ENCODE measurements at places on chromosomes 11 and 22. TPM values are rescaled to one million over a fixed set of nuclear protein-coding genes. Genes with fewer than 3 reads are reported as not detected.

The CHKB gene
- total RNA-seq: 86.2 TPM

The OR2AG2 gene
- not detected for total RNA-seq

The FOLH1 gene
- total RNA-seq: not detected

The ZNF215 gene
- 1.3 TPM for total RNA-seq

The ANGPTL5 gene
- not detected for total RNA-seq

The SNX32 gene
- total RNA-seq: 1.6 TPM

The DCHS1 gene
- total RNA-seq: 1.5 TPM

The GAB4 gene
- not detected for total RNA-seq

The NAALAD2 gene
- not detected for total RNA-seq

The MUC5AC gene
- not detected for total RNA-seq

GRCh38 chr22:22836635-22837034 is 51.0 kb upstream of the IGLL5 start:
- ATAC-seq: no peak

GRCh38 chr11:108938604-108939003 is 273.7 kb downstream of the DDX10 start:
- ATAC-seq: no peak

DNA sequence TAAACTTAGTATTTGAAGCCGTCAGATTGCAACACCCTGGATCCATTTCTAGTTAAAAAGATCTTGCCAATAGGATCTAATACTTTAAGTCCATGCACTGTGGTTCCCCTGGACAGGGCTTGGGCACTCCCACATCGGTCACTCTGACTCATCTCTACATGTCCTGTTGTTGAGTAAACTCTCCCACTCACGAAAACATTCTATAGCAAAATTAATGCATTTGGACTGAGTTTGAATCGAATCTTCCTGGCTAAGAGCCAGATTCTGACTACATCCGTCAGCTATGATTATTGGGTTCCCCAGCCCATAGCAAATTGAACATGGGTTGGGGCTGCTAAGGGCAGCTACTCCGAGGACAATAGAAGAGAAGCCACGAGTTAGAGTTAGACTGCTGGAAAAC is 182.1 kb upstream of the SORL1-AS1 start:
- ATAC-seq: peak; percentile 39

DNA sequence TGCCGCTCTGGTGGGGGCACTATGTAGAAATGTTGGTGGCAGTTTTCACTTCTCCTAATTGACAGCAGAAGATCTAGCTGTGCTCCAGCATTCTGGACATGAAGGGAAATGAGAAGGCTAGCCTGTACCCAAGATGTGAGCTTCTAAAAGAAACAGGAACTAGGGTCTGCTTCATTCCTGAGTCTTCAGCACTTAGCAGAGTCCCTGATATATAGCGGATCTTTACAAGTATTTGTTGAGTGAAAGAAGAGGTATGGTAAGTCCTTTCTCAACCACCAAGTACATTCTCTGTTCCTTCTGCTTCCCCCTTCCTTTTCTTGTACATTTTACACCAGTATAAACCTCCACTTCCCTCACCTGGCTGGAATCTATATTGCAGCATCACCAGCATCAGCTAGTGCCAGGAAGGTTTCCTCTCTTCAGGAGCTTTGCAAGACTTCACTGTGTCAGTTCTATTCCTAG is 408.3 kb upstream of the CADM1 start:
- no peak for ATAC-seq

GRCh38 chr11:86246293-86246675 is 1.7 kb downstream of the EED start:
- no peak for ATAC-seq

DNA sequence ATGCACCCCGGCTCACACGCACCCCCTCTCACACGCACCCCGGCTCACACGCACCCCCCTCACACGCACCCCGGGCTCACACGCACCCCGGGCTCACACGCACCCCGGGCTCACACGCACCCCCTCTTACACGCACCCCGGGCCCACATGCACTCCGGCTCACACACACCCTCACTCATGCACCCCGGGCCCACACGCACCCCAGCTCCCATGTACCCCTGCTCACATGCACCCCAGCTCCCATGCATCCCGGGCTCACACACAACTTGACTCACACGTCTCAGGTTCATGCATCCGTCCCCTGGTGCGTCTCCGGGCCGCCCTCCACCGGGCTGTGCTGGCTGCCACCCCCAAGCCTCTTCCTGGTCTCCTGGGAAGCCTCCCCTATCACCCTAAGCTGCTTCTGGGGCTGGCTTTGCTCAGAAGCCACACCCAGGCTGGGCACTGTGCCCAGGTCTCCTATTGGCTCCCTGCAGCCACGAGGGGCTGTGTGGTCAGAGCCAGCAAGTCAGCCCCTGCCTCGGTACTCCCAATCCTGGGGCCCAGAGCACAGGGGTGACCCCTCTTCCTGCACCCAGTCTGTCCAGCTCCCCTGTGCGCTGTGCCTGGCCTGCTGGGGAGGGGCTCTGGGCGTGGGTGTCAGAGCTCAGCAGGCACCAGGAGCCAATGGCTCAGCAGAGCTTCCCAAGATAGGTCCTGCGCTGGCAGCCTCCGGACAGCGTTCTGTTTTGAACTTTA is 16.9 kb downstream of the TSPAN4 start:
- no peak for ATAC-seq

DNA sequence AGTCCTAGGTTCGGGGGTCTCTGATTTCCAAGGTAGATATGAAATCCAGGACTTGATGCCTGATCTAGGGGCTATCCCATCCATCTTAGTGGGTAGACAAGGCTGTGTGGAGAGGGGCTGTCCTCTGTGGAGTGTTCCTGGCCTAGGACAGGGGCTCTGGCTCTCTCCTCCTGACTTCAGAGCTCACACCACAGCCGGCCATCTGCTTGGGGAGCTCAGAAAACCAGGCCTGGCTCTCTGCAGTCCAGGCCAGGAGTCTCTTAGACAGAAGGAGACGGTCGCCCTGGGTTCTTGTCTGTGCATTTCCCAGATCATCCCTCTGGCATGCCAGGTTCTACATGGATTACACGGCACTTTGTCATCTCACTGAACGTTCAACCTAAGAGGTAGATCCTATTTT is 17.9 kb downstream of the TUB start:
- no peak for ATAC-seq

DNA sequence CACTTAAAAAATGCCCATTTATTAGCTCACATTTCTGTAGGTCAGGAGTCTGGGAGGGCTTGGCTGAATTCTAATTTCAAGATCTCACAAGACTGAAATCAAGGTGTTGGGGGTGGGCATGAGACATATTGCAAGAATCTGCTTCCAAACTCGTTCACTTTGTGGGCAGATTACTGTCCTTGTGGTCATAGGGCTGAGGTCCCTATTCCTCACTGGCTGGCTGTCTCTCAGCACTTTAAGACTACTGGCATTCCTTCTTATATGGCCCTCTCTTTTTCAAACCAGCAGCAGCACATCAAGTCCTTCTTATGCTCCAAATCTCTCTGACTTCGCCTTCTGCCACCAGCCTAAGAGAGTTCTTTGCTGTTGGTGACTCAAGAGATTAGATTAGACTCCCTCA is 27.8 kb upstream of the MYOD1 start:
- ATAC-seq: no peak

DNA sequence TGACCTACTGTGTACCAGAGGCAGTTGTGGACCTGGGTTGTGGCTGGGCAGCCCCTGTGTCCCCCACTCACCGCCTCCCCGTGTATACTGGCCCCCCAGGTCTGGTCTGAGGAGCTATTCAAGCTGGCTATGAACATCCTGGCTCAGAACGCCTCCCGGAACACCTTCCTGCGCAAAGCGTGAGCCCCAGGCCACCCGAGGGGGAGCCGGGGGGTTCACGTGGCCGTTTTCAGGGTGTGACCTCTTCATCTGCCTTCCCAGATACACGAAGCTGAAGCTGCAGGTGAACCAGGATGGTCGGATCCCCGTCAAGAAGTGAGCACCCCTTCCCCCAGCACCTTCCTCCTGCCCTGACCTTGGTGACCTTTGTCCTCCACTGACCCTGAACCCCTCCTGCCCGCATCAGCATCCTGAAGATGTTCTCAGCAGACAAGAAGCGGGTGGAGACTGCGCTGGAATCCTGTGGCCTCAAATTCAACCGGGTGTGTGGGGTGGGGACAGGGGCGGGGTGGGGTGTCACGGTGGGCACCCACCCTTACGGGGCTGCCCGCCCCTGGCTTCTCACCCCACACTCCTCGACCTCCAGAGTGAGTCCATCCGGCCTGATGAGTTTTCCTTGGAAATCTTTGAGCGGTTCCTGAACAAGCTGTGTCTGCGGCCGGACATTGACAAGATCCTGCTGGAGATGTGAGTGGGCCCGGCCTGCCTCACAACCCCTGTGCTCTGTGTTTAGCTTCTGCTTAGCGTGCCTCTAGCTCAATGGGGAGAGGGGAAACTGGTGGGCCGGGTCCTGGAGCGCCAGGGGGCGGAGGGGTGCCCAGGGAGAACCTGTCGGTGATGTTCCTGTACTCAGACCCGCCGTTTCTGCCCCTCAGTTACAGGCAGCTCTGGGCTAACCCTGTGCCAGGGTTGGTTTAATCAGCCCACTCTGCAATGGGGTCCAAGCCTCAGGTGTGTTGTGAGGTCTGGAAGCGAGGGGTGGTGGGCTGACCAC is 4.1 kb downstream of the PLCB3 start:
- ATAC-seq: no peak

DNA sequence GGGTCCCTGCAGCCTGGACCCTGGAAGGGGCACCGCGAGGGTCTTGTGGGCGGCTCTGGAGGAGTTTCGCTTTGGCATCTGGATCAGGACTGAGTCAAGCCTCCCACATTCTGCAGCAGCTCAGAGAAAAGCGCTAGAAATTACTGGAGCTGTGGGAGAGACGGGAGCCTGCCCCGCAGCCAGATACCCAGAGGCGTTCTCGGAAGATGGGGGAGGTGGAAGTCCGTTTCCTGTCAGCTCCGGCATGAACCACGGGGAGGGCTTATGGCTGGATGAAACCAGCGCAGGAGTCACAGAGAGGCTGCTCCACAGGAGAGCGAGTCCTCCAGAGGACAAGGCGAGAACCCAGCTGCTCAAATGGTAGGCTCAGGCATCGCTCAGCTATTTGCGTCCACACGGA is 379.3 kb downstream of the OPCML start:
- no peak for ATAC-seq

- ATAC-seq: peak; percentile 48
Observed at GRCh38 chr11:134270250-134270714, 5.9 kb upstream of the GLB1L3 start.

GRCh38 chr22:35891442-35891841 is 137.2 kb downstream of the RBFOX2 start:
- no peak for ATAC-seq

- no peak for ATAC-seq
Observed at GRCh38 chr22:40043793-40044101, 49.0 kb downstream of the FAM83F start.

- ATAC-seq: peak; percentile 55
Observed at GRCh38 chr11:45110562-45110961, 35.9 kb upstream of the PRDM11 start.

- no peak for ATAC-seq
Observed at GRCh38 chr11:116422556-116422955, 350.2 kb downstream of the BUD13 start.

DNA sequence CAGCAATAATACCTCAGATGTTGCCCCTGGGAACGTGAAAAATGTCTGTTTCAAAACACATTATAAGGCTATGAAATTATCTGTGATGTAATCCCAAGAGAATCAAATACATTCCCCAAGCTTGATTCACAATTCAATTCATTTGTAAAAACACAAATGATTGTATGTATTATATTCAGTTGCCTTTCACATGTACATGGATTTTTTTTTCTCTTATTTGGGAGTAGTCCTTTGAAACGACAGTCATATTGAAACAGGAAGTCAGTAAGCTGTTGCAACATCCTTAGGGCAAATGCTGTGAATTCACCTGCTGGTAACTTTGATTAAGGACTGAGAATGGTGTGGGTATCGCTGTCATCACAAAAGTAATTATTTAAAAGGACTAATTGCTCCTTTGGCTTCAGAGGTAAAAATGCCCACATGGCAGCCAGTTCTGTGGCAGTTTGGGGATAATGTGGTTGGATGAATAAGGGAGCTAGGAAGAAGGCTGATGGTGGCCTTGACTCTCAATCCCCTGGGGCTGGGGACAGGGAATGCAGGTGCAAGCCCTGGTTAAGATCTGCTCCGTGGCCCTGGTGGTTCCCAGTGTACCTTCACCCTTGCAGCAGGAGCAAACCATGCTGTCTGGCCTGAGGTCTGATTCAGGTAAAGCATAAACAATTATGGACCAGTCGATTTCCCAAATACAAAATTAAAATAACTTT is 13.2 kb downstream of the EHF start:
- ATAC-seq: peak; percentile 71

- ATAC-seq: no peak
Observed at GRCh38 chr11:55967914-55968313, 1.8 kb downstream of the OR10AG1 start.

- ATAC-seq: no peak
Observed at GRCh38 chr11:75420224-75421034, 12.6 kb downstream of the KLHL35 start.

- ATAC-seq: peak; percentile 77
Observed at GRCh38 chr22:20156611-20157429, 6.0 kb upstream of the CCDC188 start.

GRCh38 chr11:10294290-10294953 is 403 bp upstream of the SBF2 start:
- no peak for ATAC-seq

DNA sequence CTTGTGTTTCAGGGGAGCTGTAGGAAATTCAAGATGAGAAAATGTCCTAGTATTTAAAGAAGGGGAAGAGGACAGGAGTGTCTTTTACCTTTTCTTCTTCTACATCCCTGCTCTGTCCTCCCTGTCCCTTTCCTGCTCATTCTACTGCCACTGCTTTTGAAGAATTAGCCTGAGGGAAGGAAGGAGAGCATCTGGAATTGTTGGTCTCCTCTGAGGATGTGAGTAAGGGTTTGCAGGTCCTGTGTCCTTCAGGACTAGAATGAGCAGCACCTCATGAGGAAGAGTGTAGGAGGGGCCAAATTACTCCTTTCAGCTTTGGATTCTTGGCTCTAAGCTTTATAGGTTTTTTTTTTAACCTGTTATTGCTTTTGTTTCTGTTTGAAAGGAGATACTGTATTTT is 24.2 kb downstream of the SNU13 start:
- no peak for ATAC-seq

GRCh38 chr11:87290304-87290922 is 252.7 kb downstream of the TMEM135 start:
- ATAC-seq: no peak
